ENCODE measurements at places on chromosomes 7 and 10.

- no peak for DNase-seq
These were observed 59.1 kb downstream of the ZNF365 start for GRCh38 chr10:62433181-62433692.

DNA sequence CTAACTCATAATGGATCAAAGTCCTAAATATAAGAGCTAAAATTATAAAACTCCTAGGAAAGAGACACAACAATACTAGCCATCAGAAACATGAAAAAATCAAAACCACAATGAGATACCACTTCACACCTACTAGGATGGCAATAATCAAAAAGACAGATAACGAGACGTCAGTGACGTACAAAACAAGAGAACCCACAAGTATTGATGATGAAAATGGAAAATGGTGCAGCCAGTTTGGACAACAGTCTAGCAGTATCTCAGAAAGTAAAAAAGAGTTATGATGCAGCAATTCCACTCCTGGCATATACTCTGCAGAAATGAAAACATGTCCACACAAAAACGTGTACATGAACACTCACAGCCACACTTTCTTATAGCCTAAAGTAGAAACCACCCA, 173.5 kb downstream of the SRPK2 start:
- no peak for DNase-seq

DNA sequence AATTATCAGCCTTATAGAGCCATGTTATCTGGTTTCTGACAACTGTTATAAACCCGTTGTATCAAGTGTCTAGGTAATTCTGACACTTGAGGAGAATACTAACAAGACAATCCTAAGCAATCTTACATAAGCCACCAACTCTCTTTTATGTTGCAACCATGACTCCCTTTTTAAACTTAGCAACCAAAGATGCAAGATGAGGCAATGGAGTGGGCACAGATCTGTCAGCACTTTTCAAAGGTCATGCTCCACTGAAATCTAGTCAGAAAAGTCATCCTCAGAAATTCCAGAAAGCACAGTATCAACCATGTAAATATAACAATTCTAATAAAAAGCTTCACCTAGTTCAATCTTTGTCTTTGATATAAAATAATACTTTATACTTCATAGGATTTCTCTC, 77.0 kb upstream of the SEMA3A start:
- DNase-seq: no peak

- no peak for DNase-seq
These were observed 573 bp upstream of the IDI1 start for GRCh38 chr10:1049425-1049958.

DNA sequence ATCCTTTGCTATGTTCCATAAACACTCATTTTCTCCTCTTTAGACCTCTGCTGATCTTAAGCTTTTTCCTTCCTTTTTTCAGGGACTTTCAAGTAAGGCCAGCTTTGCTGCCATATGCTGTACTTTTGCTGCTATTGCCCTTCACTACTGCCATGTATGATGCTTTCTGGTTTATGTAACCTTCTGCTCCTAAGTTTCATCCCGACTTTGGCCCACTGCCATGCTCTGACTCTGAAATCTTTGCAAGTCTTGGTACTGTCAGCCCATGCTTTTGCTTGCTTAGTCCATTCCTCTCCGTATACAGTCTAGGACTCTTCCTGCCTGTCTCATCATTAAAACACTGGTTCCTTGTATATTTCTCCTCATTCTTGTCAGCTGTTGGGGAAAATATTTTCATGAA, 152.4 kb downstream of the RNF133 start:
- no peak for DNase-seq

DNA sequence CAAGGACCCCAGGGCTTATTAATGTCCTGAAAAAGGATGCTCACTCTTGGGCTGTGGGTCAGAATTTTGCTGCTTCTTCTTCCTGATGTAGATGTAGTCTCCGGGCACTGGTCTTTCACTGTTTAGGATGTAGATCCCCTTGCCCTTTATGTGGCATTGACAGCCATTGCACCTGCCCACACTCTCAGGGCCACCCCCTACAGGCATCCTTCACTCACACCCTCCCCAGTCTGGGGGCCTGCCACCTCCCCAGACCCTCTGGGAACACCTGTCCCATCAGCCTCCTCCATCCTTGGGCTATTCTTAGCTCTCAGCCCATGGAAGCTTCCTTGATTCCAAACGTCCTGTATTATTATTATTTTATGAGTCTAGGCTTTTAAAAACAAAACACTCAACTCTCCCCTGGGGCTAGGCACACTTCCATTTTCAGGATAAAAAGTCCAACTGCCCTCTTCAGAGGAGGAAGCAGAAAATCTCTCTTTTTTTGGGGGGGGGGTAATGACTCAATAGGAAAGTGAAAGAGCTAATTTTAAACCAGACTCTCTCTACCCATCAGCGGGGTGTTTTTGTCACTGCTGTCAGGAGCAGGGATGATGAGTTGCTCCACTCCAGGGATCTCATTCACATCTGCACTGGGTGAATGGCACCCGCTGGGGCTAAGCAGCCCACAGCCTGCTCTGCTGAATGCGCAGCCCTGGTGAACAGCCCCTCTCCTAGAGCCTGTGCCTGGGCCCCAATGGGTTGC, 11.5 kb upstream of the KLRG2 start:
- no peak for DNase-seq

GRCh38 chr7:101746314-101746713, 71.1 kb upstream of the CUX1 start:
- no peak for DNase-seq

DNA sequence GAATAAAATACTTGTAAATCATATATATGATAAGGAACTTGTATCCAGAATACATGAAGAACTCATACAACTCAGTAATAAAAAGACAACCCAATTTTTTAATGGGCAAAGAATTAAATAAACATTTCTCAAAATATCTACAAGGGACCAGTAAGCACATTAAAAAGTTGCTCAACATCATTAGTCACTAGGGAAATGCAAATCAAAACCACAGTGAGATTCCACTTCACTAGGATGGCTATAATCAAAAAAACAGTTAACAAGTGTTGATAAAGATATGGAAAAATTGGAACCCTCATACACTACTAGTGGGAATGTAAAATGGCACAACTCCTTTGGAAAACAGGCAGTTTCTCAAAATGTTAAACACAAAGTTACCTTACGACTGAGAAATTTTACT, 40.3 kb upstream of the YAE1 start:
- no peak for DNase-seq

GRCh38 chr10:100728928-100729861, 16.2 kb upstream of the PAX2 start:
- no peak for DNase-seq

DNA sequence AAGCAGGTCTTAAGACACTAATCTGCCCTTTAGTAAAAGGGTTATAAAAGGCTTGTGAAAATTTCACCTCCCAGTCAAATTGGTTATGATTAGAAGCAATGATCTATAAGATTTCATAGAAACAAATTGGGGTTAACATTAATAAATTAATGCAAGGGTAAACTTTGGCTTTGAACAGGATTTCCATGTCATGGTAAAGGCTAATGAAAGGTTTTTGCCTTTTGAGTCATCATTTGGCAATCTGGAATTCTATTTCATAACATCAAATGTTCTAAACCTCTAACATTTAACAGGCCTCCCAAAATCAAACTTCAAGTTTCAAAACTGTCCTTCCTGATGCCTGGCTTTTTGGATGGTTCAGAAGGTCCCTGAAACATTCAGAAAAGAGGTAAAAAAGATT, 62.4 kb downstream of the COA1 start:
- no peak for DNase-seq

GRCh38 chr7:92242972-92243371, 2.7 kb downstream of the KRIT1 start:
- DNase-seq: no peak

GRCh38 chr7:129122078-129122750, 22.3 kb upstream of the TSPAN33 start:
- no peak for DNase-seq

DNA sequence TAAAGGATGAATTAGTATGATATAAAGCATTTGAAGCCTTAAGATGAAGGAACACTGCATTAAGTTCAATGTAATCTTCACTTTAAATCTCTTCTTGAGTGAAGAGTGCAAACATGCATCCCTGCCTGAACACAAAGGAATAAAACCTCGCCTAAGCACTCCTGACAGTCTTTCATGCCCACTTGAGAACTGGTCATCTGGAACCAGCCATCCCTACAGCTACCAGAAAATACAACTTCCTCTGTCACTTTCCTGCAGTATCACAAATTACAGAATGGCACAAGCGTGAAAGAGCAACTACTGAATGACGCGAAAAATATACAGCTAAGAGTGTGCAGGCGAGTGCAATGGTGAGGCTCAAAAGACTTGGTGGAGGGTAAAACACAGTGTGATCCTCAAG, 1079.9 kb downstream of the CNTNAP2 start:
- no peak for DNase-seq

- no peak for DNase-seq
These were observed 88.0 kb upstream of the CTTNBP2 start for GRCh38 chr7:117961235-117961634.

DNA sequence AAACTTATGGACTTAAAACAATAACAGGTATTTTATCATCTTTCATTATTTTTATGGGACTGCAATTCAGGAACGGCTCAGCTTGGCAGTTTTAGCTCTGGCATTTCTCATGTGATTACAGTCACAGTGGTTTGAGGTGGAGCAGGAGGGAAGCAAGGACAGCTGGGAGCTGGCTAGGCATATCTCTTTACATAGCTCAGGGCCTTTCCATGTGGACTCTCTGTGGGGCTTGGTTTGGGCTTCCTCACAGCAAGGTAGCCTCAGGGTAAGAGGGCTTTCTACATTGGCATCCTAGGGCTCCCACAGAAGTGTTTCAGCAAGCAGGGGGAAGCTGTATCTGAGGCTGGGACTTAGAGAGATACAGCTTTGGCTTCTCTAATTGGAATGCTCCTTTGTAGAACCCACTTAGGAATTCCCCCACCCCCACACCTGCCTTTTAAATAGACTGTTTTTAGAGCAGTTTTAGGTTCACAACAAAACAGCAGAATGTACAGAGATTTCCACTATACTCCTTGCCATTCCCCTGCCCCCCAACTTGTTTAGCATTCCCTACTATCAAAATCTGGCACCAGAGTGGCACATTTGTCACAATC, 26.6 kb upstream of the SDHAF3 start:
- DNase-seq: no peak

DNA sequence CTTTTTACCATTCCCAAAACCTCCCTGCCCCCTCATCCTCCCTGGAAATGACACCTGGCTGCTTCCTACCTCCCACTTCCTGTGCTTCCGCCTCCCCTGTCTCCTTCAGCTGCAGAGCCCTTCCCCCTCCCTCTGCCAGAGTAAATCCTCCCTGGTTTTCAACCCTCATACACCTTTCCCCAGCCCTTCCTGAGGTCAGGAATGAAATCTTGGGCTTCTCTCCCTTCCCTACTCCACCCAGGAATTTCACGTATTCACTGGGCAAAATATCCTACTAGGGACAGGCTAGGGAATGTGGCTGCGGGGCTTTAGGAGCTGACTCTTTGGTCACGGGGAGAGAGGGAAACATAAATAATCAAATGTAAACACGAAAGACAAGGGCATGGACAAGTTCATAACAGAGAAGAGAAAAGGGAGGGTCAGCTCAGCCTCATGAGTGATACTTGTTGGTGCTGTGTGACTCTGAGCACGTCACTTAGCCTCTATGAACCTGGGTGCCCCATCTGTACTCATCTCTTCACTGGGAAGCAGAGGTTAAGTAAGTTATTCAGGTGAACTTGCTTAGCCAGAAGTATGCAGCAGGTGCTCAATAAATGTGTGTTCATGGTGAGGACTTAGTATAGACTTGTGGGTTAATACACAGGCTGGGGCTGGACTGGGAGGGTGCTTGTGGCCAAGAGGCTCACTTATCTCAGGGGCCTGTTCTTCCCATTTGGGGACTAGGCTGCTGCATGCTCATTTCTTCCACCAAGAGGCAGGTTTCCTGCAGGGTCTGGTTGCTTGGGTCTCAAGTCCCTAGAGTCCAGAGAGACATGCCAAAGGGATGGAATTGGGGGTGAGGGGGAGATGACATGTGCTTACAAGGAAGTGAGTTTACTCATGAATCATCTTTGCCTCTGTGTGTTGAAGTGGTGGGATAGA, 10.0 kb upstream of the DUSP5 start:
- DNase-seq: no peak

- no peak for DNase-seq
These were observed 53.3 kb downstream of the AKAP9 start for GRCh38 chr7:91993976-91994375.

DNA sequence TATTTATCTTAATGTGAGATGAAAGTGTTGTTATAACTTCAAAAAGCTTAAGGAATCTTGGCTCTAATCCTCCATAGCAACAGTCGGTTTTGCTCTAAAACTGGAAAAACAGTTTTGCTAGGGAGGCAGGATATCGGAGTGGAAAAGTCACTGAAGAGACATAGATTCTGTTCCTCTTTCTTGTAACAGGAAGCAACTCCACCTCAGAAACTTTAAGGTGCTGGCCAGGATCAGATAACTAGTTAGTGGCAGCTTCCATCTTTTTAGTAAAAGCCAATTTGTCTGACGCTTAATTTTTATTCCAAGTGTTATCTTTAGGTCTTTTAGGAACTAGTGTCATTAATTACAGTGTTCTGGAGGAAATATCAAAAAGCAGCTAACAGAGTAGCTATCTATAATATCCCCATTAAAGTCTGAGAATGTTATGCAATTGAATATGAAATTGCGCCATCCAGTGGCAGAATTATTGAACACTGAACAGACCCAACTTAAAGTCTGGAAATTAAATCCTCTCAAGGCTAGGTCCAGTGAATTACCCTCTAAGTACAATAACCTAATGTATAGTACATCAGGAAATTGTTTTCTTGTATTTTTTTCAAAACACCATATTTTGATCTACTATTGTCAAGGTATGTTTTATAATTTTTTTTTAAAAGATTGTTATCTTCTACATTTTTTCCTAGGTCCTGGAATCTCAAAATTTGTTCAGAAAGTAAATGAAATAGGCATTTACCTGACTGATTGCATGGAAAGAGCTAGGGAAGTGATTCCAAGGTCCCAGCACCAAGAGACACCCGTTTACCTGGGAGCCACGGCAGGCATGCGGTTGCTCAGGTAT, 65.9 kb upstream of the CC2D2B start:
- no peak for DNase-seq

GRCh38 chr7:102272075-102272916, 14.4 kb upstream of the SH2B2 start:
- no peak for DNase-seq

GRCh38 chr10:123229927-123230630, 75.9 kb downstream of the BUB3 start:
- DNase-seq: no peak
